ENCODE measurements at places on chromosomes 5 and 9.
A peak's percentile ranks its signal among the peaks of the same experiment; 100 is the strongest.

DNA sequence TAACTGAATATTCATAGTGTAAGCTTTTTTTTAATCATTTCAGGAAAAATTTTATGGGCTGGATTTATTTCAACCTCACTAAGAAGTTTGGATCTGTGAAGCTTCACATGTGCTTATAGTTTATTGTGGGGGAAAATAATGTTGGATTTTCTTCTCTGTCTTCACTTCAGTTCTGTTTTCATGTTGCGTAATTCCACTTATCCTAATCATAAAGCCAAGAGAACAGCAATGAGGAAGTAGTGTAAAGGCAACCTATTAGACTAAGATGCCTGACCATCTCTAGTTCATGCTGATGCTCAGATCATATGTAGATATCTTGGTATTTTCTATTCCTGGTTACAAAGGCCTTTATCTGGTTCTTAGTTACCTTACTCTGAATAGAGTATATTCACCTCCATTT, 50.0 kb downstream of the CD180 start:
- no peak for DNase-seq

GRCh38 chr5:170523142-170523551, 19.3 kb downstream of the KCNIP1 start:
- DNase-seq, result no peak

GRCh38 chr5:136453199-136453598, 87.9 kb upstream of the TRPC7 start:
- DNase-seq, result no peak

DNA sequence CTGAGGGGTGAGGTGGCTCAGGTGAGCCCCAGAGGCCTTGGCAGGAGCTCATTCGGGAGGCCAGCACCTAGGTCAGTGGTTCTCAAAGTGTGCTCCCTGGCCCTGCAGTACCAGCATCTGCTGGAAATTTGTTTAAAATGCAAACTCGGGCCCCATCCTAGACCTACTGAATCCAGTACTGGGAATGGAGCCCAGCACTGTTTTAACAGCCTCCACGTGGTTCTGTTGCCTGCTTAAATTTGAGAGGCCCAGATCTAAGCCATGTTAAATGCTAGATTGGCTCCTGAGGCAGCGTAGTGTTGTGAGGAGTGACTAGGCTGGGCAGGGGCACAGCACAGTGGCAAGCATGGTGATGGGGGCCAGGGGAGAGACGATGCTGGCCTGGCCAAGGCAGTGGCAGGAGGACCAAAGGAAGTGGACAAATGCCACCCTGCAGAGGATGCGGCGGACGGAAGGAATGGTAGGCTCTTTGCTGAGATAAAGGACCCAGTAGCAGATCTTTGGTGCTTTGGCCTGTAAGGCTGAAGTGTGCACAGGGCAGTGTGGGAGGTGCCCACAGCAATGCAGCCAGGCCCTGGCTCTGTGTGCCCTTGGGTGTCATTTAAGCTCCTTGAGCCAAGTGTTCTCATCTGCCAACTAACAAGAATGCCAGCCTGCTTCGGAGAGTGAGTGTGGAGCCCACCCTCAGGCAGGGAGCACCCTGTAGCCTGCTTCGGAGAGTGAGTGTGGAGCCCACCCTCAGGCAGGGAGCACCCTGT, 4.2 kb downstream of the PRR7 start:
- DNase-seq, result no peak

DNA sequence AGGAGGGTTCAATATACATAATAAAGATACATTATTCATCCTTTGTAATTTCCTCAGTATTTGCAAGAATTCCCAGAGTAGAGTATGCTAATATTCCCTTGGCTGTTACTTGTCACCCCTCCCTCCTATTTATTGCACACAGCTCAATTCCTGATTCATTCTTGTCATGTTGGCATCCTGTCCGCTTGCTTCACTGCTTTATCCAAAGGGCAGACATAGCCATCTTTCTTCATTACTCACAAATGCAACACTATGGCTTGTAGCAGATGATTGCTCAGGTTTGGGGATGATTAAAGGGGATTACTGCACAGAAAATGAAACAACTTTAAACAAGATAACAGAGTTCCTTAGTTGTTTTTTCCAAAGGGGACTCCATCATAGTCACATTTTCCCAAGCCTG, 1.2 kb upstream of the IL33 start:
- DNase-seq, result no peak

DNA sequence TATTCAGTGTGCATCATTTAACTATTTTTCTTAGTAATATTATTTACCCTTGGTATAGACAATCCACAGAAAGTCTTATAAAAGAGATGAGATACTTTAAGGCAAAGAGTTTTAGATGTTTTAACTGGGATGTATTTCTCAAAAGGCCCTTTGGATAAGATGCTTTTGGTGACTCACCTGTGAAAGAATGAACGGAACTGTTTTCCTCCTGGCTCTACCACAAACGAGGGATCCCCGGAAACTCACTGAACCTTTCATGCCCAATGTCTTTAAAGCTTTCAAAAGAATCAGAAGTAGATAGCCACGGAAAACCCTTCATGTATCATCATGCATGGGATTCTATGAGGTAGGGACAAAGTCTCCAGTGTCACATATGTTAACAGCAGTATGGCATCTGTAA, 1.6 kb downstream of the ZNF782 start:
- DNase-seq, result no peak

DNA sequence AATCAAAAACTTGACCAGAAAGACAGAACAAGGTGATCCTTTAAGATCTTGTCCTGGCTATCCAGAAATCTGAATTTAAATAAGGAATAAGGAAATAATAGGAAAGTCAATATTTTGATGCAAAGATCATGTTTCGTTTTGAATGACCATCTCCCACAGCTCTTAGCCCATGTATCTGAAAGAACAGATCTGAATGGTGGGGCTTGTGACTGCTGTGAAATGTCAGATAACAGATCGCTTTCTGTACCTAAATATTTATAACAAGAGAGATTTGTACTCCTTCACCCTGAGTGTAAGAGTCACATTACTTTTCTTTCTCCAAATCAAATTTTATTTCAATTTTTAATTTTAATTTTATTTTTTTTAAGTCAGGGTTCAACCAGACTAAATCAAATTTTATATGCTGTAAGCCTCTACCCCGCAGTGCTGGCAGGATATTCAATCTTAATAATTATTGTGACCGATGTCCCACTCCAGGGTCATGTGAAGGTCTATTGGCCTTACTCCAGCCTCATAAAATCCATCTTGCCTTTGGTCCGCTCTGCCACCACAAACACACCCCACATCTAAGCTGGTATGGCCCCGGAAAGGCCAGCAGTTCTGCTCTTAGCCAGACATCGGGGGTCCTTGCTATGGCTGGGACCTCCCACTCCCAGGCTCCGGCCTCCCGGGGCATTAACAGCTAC, 7.0 kb upstream of the SLC26A2 start:
- DNase-seq, result no peak

GRCh38 chr5:39394946-39395345, 29.8 kb downstream of the DAB2 start:
- no peak for DNase-seq

GRCh38 chr5:4873652-4874051, 266.5 kb upstream of the ADAMTS16 start:
- DNase-seq, result no peak

- DNase-seq, result no peak
Measured at GRCh38 chr9:14147738-14148137, 166.2 kb downstream of the NFIB start.

GRCh38 chr5:154972476-154973080, 31.7 kb downstream of the MRPL22 start:
- DNase-seq, result peak; percentile 60

GRCh38 chr9:129840034-129840433, 4.8 kb downstream of the USP20 start:
- no peak for DNase-seq

DNA sequence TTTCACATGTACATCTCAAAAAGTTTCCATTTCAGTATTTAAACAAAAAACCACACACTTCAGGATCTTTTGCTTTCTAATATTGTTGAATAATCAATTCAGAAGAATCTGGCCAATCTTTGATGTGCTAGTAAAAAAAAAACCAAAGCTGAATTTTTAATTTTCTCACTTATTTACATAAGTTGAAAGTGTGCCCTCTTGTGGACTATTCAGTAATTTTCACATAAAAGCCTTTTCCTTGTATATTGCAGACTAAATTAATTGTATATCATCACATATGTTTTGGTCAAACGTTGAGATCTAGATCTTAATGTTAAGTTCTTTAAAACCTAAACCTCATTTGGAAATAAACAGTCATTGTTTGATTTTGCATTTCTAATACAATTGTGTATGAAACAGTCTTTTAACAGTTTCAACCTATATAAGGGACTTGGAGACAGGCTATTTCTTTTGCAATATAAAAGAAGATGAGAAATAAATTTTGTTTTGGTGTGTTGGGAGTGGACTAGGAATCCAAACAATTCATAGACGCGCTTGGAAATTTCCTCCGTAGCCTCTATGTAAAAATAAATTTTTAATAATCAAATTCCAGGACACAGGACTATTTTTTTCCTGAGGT, 68.1 kb downstream of the NIPBL start:
- peak; percentile 88 for DNase-seq

DNA sequence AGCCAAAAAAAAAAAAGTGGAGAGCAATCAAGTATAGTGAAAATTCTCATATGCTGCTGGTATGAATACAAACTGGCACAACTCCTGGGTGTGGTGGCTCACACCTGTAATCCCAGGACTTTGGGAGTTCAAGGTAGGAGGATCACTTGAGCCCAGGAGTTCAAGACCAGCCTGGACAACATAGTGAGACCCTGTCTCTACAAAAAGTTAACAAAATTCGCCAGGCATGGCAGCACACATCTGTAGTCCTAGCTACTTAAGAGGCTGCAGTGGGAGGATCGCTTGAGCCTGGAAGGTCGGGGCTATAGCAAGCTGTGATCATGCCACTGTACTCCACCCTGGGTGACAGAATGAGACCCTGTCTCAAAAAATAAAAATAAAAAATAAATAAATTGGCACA, 51.7 kb downstream of the FNIP1 start:
- DNase-seq, result no peak

DNA sequence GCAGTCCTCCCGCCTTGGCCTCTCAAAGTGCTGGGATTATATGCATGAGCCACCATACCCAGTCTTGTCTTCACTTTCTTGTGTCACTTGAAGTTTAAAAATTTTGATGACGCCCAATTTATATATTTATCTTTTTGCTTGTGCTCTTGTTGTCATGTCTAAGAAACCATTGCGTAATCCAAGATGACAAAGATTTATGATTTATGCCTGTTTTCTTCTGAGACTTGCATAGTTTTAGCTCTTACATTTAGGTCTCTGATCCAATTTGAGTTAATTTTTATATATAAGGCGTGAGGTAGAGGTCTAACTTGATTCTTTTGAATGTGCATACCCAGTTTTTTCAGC, 18.6 kb downstream of the ANKHD1 start:
- DNase-seq, result no peak

GRCh38 chr5:104909803-104910202, 1347.2 kb upstream of the NUDT12 start:
- DNase-seq, result no peak

- no peak for DNase-seq
Measured at GRCh38 chr9:20659474-20659967, 24.5 kb upstream of the FOCAD start.

GRCh38 chr5:167765352-167765751, 526.1 kb upstream of the WWC1 start:
- DNase-seq, result no peak

- no peak for DNase-seq
Measured at GRCh38 chr5:104071887-104072286, 509.3 kb upstream of the NUDT12 start.

- no peak for DNase-seq
Measured at GRCh38 chr9:78295731-78296130, 1.2 kb upstream of the PSAT1 start.

- peak; percentile 71 for DNase-seq
Measured at GRCh38 chr9:100322954-100323536, 29.7 kb downstream of the TEX10 start.

DNA sequence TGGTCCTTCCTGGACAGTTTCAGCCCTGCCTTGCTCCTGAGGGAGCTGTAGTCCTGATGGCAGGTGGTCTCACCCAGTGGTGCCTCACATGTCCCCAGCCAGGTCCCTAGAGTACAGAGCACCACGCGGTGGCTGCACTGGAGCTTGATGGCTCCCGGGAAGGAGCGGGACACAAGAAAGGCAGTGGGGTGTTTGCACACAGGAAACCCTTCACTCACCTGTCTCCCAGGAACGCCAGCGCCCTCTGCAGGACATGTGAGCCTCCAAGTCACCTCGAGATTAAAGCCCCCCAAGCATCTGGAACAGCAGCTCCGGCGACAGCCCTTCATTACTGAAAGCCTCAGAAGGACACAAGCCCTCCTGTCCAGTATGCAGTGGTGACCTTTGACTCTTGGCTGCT, 19.9 kb upstream of the TMEM250 start:
- DNase-seq, result peak; percentile 66

DNA sequence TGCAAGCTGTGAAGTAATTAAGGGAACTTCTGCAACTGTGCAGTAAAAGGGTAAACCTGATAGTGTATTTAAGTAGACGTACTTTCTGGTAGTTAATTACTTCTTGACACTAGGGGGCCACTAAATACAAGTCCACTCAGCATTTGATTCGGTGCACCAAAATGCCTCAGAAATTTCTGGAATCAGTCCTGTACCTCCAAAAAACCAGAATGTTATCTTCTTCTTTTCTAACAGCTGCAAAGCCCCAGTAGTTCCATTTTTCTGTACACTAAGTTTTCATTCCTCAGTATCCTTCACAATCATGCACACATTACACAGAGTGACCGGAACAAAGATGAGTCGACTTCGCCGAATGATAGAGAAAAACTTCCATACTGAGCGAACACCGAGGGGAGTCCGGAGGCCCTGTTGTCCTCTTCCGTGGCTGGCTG, 484 bp downstream of the GFM2 start:
- peak; percentile 79 for DNase-seq

DNA sequence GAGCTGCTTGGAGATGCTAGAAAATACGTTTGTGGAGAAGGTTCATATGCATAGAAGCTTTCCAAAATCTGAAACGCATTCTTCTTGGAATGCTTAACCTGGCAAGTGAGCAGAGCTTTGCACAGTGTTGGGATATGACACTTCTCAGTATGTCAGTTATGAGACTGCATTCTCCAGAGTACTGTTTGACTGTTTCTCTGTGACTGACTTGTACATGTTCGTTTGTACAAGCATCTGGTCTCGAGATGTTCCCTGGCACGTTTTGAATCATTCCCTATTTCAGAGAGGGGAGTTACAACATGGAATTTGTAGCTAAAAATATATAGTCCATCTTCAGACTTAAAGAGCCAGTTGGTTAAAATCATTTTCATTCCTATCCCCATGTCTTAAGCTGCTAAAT, 272.4 kb downstream of the ARRDC3 start:
- no peak for DNase-seq

- no peak for DNase-seq
Measured at GRCh38 chr5:139569270-139569955, 8.3 kb downstream of the UBE2D2 start.

- DNase-seq, result no peak
Measured at GRCh38 chr5:32837211-32837610, 126.1 kb downstream of the NPR3 start.

Measured in NAMALWA (cell line).